ENCODE measurements at places on chromosomes 11 and 22. TPM values are rescaled to one million over a fixed set of nuclear protein-coding genes. Genes with fewer than 3 reads are reported as not detected.

GRCh38 chr11:44243086-44243485 is 66.9 kb downstream of the ALX4 start:
- DNase-seq, result no peak

GRCh38 chr11:80773919-80774318 is 1333.1 kb upstream of the TENM4 start:
- DNase-seq, result no peak

CHADL gene
- total RNA-seq, result 3.7 TPM

GRCh38 chr11:61963282-61964057 is 4.0 kb downstream of the FTH1 start:
- no peak for DNase-seq

GRCh38 chr22:49582181-49582580 is 245.5 kb downstream of the BRD1 start:
- no peak for DNase-seq

CCDC87 gene
- total RNA-seq, result 0.74 TPM

Data from vagina (tissue), 2 donors.